H4 (cell line): ENCODE measurements at places on chromosomes 1 and 21. TPM values are rescaled to one million over a fixed set of nuclear protein-coding genes. Genes with fewer than 3 reads are reported as not detected.

DNA sequence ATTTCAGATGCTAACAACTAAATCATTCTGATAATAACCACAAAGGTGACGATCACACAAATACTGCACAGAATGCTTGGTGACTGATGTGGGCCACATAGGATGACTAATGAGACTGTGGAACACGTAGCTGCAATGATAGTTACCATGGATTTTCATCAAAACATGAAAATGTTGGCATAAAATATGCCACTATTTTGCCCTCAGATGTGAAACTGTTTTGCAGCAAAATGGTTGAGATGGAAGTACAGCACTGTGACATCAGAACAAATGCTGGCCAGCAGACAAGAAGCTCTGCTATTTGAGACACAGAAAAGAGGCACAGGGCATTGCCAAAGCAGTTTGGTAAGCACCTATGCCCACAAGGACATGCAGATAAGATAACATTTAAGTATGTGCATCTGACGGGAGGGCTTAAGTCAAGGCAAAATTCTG lies 83.8 kb downstream of the NIBAN1 start:
- peak; percentile 7 for DNase-seq

- peak; percentile 31 for DNase-seq
Observed at GRCh38 chr1:42998386-42998785, 39.7 kb upstream of the SLC2A1 start.

DNA sequence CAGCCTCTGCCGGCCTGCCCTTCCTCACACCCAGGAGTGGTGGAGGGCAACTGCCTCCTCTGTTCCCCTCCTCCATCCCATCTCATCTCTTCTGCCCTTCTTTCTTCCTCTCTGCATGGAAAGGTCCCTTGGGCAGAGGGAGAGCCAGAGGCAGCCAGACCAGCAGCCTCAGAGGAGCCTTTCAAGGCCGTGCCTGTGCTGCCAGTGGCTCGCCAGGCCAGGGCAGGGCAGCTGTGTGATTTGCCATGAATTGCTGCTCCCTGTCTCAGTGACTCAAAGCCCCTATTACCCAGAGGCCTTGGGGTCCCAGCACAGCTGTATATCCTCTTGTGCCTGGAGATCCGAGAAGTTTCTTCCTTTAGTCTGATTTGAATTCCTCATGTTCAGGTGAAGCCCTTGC lies 21.9 kb downstream of the TMCC2 start:
- DNase-seq, result no peak

- DNase-seq, result no peak
Observed at GRCh38 chr1:69611316-69611715, 43.6 kb downstream of the LRRC7 start.

SERPINC1 gene
- not detected in 2 replicates for total RNA-seq

UMODL1 gene
- total RNA-seq, result not detected in 2 replicates
